Large intestine (tissue), 12 donors: ENCODE measurements at places on chromosomes 7 and 10. TPM values are rescaled to one million over a fixed set of nuclear protein-coding genes. Genes with fewer than 3 reads are reported as not detected.
A peak's percentile ranks its signal among the peaks of the same experiment; 100 is the strongest.

GRCh38 chr7:97011104-97011503 lies 5.8 kb downstream of the DLX6 start:
- DNase-seq, result no peak

DNA sequence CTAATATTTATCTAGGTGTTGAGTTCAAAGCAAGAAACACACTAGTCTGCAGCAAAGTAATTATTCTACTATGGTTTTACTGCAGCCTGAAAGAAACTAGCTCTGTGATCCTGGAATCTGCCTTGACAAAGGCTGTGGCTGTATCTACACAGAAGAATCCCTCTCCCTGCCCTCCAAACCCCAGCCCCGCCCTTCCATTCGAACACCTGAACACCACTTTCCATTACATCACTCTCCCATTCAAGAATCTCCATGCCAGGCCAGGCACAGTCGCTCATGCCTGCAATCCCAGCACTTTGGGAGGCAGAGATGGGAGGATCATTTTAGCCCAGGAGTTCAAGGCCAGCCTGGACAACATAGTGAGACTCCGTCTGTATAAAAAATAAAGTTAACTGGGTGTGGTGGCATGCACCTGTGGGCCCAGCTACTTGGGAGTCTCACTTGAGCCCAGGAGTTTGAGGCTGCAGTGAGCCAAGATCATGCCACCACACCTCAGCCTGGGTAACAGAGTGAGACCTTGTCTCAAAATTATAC lies 23.3 kb downstream of the LRRC20 start:
- no peak for DNase-seq

GRCh38 chr7:2071133-2071832 lies 161.5 kb downstream of the MAD1L1 start:
- DNase-seq, result no peak

PNLIPRP2 gene
- 11.9 TPM for polyA plus RNA-seq

ADAM22 gene
- 5.9 TPM for polyA plus RNA-seq

GRCh38 chr7:69934144-69934903 lies 336.0 kb downstream of the AUTS2 start:
- DNase-seq, result no peak

DNA sequence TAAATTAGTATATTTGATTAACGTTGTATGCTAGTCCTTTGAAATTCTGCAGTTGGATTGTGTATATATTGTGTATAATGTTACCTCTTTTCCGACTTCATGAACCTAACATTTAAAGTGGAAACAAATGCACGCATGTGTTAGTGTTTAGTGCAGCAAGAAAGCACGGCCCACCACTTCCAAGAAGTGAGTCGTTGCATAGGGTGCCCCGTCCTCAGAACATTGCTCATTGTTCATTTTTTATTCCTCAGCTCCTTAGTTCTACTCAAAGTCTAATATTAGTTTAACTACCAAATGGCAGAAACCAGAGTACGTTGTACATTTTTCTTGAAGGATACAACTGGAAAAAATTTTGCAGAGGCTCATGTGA lies 407.6 kb downstream of the AUTS2 start:
- DNase-seq, result no peak

AGMO gene
- 12.7 TPM for polyA plus RNA-seq

PON3 gene
- 10.6 TPM for polyA plus RNA-seq

DNA sequence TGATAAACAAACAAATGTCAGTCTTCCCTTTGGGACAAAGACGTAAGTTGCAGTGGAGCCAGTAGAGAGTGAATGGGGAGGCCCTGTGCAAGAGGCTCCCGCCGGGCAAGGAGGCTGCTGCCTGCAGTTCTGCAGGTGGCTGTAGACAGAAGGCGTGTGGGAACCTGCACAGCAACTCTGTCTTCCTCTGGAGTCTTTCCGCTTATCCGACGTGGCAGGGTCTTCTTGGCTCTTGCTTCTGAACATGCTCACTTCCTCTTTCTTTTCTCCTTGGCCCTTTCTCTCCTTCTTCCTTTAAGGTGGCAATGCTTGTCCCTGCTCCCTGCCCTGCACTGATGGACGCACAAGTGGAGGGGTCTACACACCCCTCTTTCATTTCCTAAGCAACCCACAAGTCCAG lies 122.5 kb downstream of the HIPK2 start:
- DNase-seq, result no peak

DNA sequence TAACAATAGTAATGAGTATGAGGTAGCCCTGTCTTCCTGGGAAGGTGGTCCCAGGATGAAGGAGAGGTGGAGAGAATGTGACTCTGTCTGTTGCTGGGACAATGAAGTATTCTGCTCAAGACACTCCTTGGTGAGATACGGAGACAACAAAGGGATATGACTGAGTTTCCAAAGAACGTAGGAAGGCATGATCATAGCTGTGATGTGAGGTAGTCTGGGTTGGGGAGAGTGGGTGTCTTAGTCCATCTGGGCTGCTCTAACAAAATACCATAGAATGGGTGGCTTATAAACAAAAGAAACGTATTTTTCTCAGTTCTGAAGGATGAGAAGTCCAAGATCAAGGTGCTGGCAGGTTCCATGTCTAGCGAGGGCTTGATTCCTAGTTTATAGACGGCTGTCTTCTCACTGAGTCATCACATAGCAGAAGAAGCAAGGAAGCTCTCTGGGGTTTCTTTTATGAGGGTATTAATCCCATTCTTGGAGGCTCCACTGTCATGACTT lies 84.9 kb upstream of the RHOBTB1 start:
- DNase-seq, result no peak

PRSS37 gene
- polyA plus RNA-seq, result 0.34 TPM

CPA2 gene
- polyA plus RNA-seq, result 28.4 TPM

OLAH gene
- not detected for polyA plus RNA-seq

OPN1SW gene
- 0.18 TPM for polyA plus RNA-seq

GRCh38 chr7:1246871-1247526 lies 14.3 kb downstream of the UNCX start:
- DNase-seq, result no peak

DNA sequence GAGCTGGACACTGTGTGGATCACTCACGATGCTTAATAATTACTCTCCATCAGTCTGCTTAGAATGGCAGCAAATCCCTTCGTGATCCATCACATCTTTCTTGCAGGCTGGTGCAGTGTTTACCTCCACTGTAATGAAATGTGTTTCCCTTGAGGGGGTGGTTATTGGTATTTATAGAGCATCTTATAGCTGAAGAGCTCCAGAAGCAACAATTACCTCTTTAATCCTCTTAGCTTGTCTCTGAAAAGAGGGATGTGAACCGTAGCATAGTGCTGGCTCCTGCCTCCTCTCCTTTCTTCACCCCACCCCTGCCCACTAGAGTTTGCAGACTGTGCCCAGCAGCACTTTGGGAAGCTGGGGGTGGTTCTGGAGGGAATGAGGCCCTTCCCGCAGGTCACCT lies 132.6 kb downstream of the CAMK1D start:
- no peak for DNase-seq

DNA sequence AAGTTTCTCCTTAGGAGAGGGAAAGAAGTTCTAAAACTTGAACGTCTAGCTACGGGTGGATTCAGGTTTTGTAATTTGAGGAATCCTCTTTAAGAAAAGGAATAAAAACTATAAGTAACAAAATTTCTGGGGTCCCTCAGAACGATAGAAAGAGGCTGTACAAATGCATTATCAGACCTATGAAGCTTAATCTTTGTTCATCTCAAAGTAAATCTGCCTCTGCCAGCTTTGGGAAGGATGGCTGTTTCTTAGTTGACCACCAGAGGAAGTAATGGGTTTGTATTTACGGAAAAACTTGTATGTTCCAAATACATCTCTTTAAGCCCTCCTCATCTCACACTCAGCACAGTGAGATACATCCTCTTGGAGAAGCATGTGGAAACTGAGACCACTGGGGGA lies 864 bp downstream of the PSTK start:
- peak; percentile 3 for DNase-seq

SPAM1 gene
- polyA plus RNA-seq, result 1.0 TPM

PRKRIP1 gene
- 30.0 TPM for polyA plus RNA-seq

DNA sequence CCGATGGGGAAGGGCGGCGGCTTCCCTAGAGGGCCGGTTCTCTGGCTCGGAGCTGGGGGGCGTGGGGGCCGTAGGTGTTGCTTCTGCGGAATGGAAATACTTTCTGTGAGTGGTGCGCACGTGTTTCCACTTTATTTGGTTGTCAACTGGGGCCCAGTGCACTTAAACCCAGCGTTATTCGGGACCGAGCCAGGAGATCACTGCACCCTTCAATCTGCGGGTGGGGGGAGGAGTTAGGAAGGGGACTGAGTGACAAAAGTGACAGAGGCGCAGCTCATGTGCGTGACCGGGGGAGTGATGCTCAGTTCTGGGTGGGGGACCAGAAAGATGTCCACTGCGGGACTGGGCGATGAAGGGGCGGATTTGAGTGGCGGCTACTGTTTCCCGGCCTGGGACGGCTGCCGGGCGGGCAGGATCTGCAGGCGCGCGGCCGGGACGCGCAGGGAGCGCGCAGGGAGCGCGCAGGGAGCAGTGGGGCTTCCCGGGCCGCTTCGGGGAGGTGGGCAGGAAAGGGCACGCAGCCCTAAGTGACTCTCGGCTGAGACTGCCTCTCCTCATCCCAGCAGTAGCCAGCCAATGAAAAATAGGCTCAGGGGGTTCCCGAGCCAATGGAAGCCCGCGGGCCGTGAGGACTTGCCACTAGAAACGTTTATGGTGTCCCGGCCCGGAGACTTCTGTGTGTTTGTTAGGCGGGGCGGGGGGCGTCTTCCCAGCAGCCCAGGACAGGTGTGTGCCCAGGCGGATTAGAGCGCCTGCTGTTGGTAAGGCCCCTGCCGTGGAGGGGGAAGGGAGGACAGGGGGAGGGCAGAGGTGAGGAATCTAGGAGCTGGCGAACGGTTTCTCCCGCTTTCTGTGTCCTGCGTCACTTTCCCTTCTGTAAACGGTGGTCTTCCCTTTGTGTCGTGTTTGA lies 54.3 kb upstream of the KDM7A start:
- peak; percentile 84 for DNase-seq

OGDHL gene
- 20.0 TPM for polyA plus RNA-seq

ABCB1 gene
- 7.0 TPM for polyA plus RNA-seq

DNA sequence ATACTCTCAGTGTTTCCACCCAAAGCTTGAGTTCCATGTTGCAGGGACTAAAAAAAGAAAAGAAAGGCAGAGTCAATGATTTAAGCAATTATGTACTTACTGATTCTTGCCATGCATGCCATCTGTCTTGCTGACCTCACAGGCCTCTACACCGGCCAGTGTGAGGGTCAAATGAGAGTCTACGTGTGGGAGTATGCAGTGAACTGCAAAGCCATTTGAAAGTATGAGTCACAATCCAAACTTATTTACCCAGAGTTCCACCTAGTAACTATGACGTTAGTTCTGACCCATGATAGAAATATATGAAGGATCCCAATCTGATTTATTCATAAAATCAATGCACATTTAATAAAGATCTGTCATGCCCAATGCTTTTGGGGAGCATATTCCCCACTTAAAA lies 26.5 kb downstream of the PDE1C start:
- DNase-seq, result no peak

GNAT3 gene
- 0.57 TPM for polyA plus RNA-seq

- no peak for DNase-seq
These were observed 11.6 kb downstream of the IMPDH1 start for GRCh38 chr7:128398016-128398840.

MICU1 gene
- 54.6 TPM for polyA plus RNA-seq

GRCh38 chr10:72661431-72661830 lies 30.5 kb upstream of the MCU start:
- peak; percentile 71 for DNase-seq

GRCh38 chr7:33039257-33039902 lies 23.2 kb downstream of the NT5C3A start:
- no peak for DNase-seq

GRCh38 chr7:44396931-44397545 lies 71.6 kb upstream of the CAMK2B start:
- no peak for DNase-seq

NFE2L3 gene
- 16.0 TPM for polyA plus RNA-seq

DNA sequence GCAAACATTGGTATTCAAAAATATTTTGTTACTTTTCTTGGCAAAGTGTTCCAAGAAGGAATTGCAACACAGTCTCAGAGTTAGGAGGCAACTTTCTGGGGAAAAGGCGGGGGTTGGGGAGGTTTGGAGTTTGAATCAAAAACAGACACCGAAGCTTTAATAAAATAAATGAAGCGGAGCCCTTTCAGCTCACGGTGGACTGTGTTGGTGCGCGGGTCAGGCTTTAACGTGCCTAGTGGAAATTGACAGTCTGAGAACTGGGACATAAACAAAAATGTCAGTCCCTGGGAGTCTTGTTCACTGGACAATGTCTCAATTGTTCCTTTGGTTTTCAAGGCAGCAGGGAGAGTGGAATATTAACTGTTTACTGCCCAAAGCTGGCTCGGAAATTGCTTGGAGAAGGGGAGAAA lies 109.3 kb downstream of the TCF7L2 start:
- DNase-seq, result peak; percentile 32

DNA sequence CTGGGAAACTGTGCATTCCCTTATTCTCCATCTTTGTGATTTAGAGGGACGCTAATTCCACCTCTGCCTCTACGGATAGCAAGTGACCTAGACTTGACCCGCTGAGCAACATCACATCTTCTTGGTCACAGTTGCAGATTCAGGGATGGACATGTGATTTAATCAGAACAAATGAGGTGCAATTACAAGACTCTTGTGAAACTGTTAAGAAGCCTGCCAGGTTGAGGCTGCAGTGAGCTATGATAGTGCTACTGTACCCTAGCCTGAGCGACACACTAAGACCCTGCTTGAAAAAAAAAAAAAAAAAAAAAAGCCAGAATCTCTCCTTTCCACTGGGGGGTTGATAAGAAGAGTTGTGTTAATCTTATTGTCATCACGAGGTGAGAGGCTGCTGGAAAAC lies 14.4 kb downstream of the MPLKIP start:
- peak; percentile 28 for DNase-seq

GRCh38 chr10:100723770-100724530 lies 21.4 kb upstream of the PAX2 start:
- DNase-seq, result no peak

DNA sequence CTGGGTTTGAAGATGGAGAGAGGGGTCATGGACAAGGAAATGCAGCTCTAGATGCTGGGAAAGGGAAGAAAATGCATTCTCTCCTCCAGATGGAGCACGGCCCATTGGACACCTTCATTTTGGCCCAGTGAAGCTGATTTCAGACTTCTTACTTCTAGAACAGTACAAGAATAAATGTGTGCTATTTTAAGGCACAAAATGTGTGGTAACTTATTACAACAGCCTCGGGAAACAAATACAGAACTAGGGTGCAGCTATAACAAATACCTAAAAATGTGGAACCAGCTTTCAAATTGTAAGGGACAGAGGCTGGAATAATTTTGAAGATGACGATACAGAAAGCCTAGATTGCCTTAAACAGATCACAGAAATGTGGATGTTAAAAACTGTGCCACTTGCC lies 54.1 kb downstream of the CYTH3 start:
- DNase-seq, result no peak
